ENCODE measurements at places on chromosomes 12 and 14. TPM values are rescaled to one million over a fixed set of nuclear protein-coding genes. Genes with fewer than 3 reads are reported as not detected.

The BDKRB2 gene
- 7.9 TPM for total RNA-seq

The CYP46A1 gene
- not detected for total RNA-seq

The ZNF641 gene
- 10.9 TPM for total RNA-seq

The MGAT4C gene
- total RNA-seq: not detected

The CRADD gene
- not detected for total RNA-seq

The CLEC2A gene
- total RNA-seq: not detected

The CSAD gene
- total RNA-seq: 30.7 TPM

DNA sequence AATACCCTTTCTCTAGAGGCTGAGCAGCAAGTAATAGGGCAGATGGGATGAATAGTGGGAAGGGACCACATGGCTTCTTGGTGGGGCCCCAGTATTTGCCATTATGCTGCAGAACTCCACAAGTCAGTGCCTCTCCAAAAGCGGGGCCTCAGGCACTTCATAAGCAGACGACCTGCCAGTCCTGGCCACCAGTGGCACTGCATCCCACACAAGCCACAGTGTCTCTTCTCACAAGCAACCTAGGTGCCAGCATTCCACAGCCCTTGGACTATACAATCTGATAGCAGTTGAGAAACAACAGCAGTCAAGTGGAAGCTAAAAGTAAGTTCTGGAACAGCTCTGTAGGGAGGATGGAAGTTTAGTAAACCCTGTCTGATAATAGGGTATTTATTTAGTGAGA, 4.2 kb upstream of the SLC8A3 start:
- no peak for DNase-seq

GRCh38 chr14:24673059-24673458, 39.1 kb upstream of the GZMB start:
- no peak for DNase-seq

DNA sequence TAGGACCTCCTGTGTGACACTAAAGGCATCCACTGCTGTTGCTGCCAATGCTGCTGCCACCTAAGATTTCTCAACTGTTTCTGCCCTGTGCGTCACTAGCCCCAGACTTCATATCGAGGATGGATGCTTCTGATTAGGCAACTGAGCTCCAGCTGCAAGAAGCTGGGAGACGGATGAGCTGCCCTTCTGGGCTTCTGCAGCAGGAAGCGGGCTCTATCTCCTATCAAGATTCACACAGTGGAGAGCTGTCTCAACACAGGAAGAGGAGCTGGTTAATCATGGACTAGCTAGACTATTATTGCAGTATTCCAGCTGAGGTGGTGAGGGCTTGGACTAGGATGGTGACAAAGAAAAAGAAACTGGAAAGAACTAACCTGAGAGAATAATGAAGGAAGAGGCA, 59.2 kb upstream of the PELI2 start:
- DNase-seq: no peak

GRCh38 chr14:104268295-104268694, 129.9 kb downstream of the KIF26A start:
- no peak for DNase-seq

- DNase-seq: no peak
These were observed 50.3 kb upstream of the DYNC1H1 start for GRCh38 chr14:101914083-101914482.

DNA sequence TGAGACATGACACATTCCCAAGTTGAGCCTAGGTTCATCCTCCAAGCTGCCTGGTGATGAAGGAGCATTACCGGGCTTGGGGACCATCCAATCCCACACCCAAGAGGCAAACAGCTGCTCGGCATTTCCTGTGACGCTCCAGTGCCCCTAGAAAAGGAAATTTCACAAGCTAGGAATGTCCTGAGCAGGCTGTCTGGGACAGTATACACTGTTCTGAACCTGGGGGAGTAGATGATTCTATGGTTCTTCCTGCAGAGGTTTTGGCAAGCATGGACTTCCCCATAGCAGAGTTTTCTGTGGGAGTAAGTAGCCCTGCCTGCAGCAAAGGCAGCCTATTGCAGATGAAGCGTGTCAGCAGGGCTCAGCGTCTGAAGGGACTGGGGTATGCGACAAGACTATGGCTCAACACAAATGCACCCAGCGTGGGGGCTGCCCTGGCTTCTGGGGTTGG, 47.4 kb upstream of the SRSF5 start:
- no peak for DNase-seq

- DNase-seq: no peak
These were observed 488.0 kb upstream of the STXBP6 start for GRCh38 chr14:25537846-25538455.

DNA sequence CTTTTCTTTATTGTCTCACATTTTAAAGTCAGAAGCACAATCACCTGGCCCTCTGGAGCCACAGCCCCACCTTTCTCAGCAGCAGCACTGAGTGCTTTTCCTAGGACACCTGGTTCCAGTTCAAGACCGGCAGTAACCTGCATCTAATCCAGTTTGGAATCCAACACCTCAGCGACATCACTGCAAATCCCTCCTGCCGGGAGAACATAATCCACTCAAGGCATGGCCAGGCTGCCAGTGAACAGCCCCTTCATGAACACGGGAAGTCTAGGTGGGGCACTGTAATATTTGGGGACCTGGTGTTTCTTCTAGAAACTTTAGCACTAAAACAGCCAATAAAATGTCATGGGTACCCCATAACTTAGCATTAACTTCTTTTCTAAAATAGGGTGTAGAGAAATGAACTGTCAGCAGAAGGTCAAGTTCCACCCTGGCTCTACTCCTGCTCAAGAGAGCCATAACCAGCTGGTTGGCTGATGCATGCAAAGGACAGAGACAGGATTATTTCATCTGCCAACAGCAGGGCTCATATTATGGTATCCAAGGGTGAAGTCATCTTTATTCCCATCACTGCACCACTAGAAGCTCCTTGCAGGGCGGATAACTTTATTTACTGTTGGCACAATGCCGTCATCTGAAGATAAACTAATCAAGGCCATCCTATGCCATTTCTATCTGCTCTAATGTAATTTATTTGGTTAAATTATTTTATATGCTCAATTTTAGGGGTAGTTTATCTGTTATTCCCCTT, 76.7 kb downstream of the TTC7B start:
- DNase-seq: peak; percentile 55

- DNase-seq: no peak
These were observed 128.1 kb upstream of the HMGA2 start for GRCh38 chr12:65696227-65696626.

Measured in ascending aorta (tissue), 2 donors.